ENCODE measurements at places on chromosomes 2 and 18.

DNA sequence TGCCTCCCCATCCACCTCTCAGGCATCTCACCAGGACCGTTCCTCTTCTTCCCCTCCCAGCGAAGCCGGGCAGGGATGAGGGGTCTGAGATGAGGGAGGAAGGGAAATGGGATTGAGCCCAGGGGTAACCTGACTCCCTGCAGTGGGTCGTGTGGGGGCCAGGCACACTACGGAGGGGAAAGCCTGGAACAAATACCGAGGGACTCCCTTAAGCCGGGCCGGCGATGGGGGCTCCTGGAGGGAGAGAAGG lies 250 bp upstream of the SPEG start:
- DNase-seq: no peak

- peak; percentile 3 for DNase-seq
These were observed 61.4 kb downstream of the CPS1 start for GRCh38 chr2:210617732-210618330.

DNA sequence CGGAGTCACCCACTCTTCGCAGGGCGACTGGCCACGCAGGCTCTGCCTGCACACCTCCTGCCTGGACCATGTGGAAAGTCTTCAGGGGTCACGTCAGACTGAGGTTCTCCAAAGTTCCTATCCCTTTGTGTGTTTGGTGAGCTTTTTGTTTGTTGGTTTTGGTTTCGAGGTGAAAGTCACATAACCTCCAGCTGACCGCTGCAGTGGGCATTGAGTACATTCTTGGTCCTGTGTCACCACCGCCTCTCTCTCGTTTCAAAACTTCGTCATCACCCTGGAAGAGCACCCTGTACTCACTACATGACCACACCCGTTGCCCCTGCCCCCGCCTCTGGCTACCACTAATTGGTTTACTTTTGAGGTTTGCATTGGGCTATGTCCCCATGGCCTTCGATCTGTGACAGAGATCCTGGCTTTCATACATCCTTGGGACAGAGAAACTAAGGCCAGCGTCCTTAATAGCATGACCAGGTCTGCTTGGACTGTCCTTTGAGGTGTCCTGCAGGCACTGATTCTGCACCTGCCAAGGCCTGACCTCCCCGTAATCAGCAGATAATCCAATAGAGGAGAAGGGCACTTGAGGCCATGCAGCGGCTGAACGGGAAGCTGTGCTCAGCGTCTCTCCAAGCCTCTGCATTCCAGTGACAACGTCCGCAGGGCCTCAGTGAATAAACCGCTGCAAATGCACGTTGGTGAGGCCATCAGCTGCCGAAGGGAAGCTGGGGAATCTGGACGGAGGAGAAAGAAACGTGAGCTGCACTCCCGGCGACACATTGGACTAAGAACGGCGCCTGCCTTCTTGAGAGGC lies 46.8 kb downstream of the SH3BP4 start:
- DNase-seq: no peak

- DNase-seq: no peak
These were observed 51.5 kb downstream of the ASB1 start for GRCh38 chr2:238478216-238478615.

DNA sequence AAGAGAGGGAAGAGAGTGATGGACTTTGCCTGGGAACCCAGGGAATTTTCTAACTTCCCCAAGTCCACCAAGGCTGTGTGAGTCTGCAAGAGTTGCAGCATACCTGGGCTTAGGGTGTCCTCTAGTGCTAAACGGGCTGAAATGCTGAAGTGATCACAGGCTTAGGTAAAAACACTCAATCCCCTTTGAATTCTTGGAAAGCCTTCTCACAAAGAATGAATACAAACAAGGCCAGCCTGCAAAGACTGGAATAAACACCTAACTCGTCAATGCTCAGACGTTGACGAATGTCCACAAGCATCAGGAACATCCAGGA lies 30.0 kb upstream of the BMP10 start:
- no peak for DNase-seq

DNA sequence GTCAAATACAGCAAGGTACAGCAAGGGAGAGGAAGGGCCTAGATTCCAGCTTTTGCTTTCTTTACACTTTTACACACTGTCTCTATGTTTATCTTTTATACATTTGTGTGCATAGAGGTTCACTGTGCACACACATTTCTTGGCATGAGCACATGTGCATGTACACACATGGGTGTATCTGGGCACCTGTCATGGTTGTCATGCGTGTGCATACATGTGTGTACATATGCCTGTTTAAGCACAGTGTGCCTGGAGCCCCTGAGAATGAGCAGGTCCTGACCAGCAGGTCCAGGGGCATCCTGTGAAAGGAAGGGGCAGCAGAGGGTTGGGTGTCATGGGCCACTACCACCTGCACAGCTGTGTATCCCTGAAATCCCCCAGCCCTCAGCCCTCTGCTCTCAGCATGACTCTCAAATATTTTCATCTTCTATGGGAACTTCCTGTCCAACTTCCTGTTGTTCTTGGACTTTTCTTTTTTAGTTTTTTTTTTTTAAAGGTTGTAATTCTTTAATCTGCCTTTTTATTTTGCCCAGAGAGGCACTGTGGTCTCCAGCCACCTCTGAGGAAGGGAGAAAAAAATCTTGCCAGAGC lies 97.0 kb upstream of the EPAS1 start:
- DNase-seq: no peak

DNA sequence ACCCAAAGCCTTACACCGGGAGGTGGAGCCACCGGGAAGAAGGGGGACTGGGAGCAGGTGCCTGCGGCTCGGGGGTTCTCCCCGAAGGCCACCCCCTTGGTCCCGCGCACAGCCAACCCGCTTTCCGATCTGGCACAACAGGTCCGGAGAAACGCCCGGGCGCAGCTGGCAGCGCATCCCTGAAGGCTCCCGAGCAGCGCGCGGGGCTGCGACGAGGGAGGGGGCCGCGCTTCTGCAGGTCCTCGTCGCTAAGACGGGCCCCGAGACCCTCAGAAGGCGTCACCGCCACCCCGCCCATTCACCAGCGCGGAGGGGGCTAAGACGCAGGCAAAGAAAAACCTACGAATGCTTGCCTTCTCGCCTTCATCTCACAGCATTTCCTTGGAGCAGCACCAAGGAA lies 1.8 kb downstream of the CBLN2 start:
- no peak for DNase-seq

GRCh38 chr2:218888341-218888740 lies 7.7 kb downstream of the WNT10A start:
- DNase-seq: no peak

DNA sequence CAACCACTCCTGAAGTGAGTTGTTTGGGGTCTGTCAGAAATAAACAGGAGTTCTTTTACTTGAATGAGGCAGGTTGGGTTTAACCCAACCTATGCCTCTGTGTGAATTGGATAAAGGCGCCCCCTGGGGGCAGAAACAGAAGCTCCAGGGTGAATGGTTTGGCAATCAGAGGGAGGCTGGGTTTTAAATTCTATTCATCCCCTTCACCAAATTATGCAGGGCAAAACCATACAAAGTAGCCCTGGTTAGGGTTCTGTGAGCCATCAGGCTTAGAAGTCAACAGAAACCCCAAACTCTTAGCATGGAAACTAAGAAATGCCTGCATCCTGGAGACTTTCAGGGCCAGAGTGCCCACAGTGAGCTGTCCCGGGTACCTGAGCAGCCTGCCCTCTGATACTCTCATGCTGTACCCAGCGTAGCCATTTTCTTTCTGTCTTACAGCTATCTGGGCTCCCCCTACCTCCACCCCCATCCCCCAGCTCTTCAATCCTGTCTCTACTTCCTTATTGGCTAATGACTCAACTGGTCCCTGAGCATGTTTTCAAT lies 241.5 kb downstream of the ICOS start:
- DNase-seq: no peak
